ENCODE measurements at places on chromosomes 16 and 17. TPM values are rescaled to one million over a fixed set of nuclear protein-coding genes. Genes with fewer than 3 reads are reported as not detected.

Gene RNF135
- total RNA-seq: 4.2 TPM

Gene SPATA22
- not detected for total RNA-seq

Gene DNASE1L2
- 1.6 TPM for total RNA-seq

Gene IRX6
- not detected for total RNA-seq

Gene ZNF423
- 42.3 TPM for total RNA-seq

Gene HSPB9
- total RNA-seq: 0.12 TPM

Gene EME1
- 26.6 TPM for total RNA-seq

Gene PPY
- not detected for total RNA-seq

Gene CDH11
- total RNA-seq: 167 TPM

Gene KRTAP2-2
- not detected for total RNA-seq

DNA sequence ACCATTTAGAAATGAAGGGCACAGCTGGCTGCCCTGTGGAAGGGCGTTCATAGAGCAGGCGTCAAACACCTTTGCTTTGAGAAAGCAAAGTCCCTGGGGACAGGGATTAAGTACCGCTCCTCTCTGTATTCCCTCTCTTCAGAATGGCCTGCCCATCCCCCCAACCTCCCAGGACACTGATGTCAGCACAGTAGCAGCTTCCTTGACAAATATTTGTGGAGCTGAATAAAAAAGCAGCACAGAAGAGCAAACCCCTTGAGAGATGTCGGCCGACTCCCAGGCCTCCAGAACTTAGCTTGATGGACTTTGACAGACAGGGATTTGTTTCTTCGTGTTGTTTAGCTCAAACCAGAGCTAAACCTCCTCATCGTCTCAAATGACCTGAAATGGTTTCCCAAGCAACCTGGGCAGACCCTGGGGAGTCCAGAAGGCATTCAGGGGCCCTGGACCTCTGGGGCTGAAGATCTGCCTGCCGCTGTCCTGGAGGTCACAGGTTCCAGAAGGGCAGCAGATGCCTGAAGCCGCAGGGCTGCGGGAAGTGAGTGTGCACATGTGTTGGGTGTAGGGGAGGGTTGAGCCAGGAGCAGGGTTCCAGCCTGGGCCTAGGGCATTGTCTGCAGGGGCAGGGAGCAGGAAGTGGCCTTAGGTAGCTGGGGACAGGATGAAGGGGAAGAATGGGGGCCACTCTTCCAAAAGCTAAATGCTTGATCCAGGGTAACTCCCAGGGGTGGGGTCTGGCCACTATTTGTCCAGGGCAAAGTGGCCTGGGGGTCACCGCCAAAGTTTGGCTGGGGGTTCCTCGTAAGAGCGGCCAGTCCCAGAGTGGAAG lies 42.3 kb upstream of the NKD1 start:
- DNase-seq: peak; percentile 67
- H3K36me3 ChIP-seq: no peaks in the 10 kb centered on the region
- H3K27me3 ChIP-seq: no peaks in the 10 kb centered on the region
- peaks cover 20% of the 10 kb centered on the region for H3K4me1 ChIP-seq

- no peaks in the 10 kb centered on the region for H3K36me3 ChIP-seq
- H3K4me3 ChIP-seq: no peak overlapping the region
- no peak for DNase-seq
- H3K4me1 ChIP-seq: peaks cover 12% of the 10 kb centered on the region
Observed at GRCh38 chr17:49523706-49524472, 28.8 kb downstream of the NGFR start.

GRCh38 chr17:60345233-60345632 lies 46.7 kb downstream of the USP32 start:
- no peak for DNase-seq
- no peaks in the 10 kb centered on the region for H3K27me3 ChIP-seq
- no peaks in the 10 kb centered on the region for H3K4me1 ChIP-seq

DNA sequence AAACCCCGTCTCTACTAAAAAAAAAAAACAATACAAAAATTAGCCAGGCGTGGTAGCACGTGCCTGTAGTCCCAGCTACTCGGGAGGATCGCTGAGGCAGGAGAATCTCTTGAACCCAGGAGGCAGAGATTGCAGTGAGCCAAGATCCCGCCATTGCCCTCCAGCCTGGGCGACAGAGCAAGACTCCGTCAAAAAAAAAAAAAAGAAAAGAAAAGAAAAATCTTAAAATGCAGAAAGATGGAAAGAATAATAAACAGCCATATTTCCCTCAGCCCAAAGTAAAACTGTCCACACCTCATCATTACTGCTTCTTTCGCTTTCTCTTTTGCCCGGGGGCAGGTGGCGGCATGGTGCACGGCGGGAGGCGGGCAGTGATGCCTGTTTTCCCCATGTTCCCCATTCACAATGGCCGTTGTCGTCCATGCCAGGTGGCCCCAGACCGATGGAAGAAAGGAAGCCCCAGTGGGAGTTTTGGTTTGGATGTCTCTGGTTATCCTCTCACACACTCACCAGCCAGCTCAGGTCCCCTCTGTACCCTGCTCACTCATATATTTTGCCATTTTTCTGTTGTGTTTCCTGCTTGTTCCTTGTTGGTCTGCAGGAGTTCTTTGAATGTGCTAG lies 37.0 kb upstream of the PEMT start:
- peaks cover 8% of the 10 kb centered on the region for H3K4me1 ChIP-seq
- H3K36me3 ChIP-seq: no peaks in the 10 kb centered on the region
- no peak overlapping the region for H3K27ac ChIP-seq
- H3K27me3 ChIP-seq: peaks cover 10% of the 10 kb centered on the region
- H3K4me3 ChIP-seq: no peak overlapping the region

DNA sequence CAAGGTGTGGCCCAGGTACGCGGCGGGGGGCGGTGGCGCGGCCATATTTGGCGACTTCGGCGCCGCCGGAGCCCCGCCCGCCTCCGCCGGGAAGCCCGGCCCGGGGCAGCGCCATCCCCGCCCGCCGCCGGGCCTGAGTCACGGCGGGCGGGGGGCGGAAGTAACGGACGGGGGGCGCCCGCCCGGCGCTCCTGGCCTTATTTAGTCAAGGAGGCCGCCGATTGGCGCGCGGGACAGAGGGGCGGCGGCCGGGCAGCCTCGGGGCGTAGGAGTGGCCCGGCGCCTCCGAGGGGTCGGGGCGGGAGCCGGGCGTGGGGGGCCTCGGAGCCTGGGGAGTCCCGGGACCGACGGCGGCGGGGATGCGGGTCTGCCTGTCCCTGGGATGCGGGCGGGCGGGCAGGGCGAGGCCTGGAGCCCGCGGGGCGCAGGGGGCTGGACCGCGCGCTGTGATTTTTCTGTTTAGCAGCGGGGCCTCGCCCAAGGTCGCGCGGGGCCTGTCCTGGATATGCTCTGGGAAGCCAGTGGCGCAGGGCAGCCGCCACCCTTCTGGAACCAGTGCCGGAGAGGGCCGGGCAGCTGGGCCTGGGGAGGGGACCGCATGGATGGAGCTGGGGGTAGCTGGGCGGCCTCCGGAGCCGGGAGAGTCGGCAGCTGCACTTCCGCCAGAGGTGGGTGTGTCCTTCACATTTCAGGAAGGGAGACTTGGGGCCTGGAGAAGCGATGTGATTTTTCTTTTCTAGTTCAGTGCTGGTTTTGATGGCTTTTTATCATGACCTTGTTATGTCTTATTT lies 2.3 kb upstream of the ACTG1 start:
- H3K27me3 ChIP-seq: peaks cover 59% of the 10 kb centered on the region
- H3K27ac ChIP-seq: no peak overlapping the region
- H3K36me3 ChIP-seq: no peaks in the 10 kb centered on the region
- peak overlapping the region; percentile 98 for H3K4me3 ChIP-seq
- peak; percentile 89 for DNase-seq

DNA sequence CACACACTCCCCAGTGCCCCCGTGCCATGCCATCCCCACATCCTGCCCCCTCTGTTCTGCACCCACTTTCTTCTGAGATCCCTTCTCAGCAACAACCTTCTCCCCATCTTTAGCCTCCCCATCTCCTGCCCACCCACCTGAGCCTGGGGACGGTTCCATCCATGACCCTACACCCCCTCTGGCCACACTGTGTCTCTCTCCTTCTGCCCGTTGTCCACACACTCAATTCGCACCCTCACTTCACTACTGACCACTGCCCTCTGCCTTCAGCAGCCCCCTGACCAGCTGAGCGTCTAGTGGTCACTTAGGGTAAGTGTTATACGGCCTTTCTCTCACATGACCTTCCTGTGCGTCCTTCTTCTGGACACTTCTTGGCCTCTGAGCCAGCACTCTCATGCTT lies 6.1 kb downstream of the ARHGAP27 start:
- no peak for DNase-seq
- H3K36me3 ChIP-seq: no peaks in the 10 kb centered on the region

DNA sequence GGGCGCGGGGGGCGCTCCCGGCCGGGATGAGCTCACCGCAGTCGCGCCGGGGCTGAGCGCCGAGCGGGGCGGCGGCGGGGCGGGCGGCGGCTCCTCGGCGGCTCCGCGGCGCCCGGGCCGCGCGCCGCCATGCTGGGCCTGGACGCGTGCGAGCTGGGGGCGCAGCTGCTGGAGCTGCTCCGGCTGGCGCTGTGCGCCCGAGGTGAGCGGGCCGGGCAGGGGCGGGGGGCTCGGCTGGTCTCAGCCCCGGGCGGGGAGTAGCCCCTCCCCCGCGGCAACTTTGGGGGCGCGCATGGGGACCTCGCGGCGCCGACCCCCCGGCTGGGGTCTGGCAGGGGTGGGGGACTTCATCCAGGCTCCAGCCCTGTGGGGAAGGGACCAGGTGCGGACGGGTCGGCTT lies at the start of gene ARHGDIG:
Gene ARHGDIG, plus strand, starts transcription at position 40 of the 400 bp plus-strand sequence. Its CDS starts 90 bp downstream, at position 130.
- H3K27me3 ChIP-seq: peaks cover 68% of the 10 kb centered on the region
- H3K4me1 ChIP-seq: peaks cover 11% of the 10 kb centered on the region
- peak within 1 kb of the TSS; percentile 72 for H3K4me3 ChIP-seq
- no peak within 1 kb of the TSS for H3K27ac ChIP-seq
- no peaks in the 10 kb centered on the region for H3K36me3 ChIP-seq

GRCh38 chr16:89925596-89926079 lies 2.5 kb downstream of the TUBB3 start:
- H3K4me1 ChIP-seq: peaks cover 32% of the 10 kb centered on the region
- peak; percentile 69 for DNase-seq
- no peak overlapping the region for H3K27ac ChIP-seq
- peak overlapping the region; percentile 54 for H3K4me3 ChIP-seq
- H3K36me3 ChIP-seq: no peaks in the 10 kb centered on the region
- H3K27me3 ChIP-seq: peaks cover 28% of the 10 kb centered on the region

- H3K4me1 ChIP-seq: no peaks in the 10 kb centered on the region
- no peak overlapping the region for H3K4me3 ChIP-seq
- H3K27me3 ChIP-seq: no peaks in the 10 kb centered on the region
Observed at GRCh38 chr16:60989592-60989991, 1046.6 kb downstream of the CDH8 start.

DNA sequence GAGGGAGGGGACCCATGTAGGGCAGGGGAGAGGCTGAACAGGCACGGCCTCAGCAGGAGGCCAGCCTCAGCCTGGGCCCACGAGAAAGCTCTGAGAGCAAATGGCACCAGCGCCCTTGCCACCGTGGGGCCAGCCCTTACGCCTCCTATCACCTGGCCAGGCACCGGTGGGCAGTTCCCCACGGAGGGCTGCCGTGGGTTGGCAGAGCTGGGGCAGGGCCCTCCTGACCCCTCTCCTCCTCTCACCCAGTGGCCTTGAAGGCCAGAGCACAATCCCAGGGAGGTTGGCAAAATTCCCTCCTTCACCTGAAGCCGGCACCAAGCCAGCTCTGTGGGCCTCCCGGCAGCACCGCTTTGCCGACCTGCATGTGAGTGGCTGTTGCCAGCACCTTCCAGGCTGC lies 53.1 kb upstream of the ENPP7 start:
- H3K4me1 ChIP-seq: no peaks in the 10 kb centered on the region
- H3K4me3 ChIP-seq: no peak overlapping the region
- DNase-seq: no peak
- H3K27ac ChIP-seq: no peak overlapping the region
- H3K36me3 ChIP-seq: no peaks in the 10 kb centered on the region

- no peaks in the 10 kb centered on the region for H3K27me3 ChIP-seq
- H3K4me3 ChIP-seq: no peak overlapping the region
- H3K36me3 ChIP-seq: no peaks in the 10 kb centered on the region
- no peak for DNase-seq
- peaks cover 14% of the 10 kb centered on the region for H3K4me1 ChIP-seq
Observed at GRCh38 chr17:58384897-58385296, 32.4 kb downstream of the RNF43 start.

- H3K36me3 ChIP-seq: no peaks in the 10 kb centered on the region
- H3K4me1 ChIP-seq: no peaks in the 10 kb centered on the region
Observed at GRCh38 chr17:8369944-8370343, 6.6 kb downstream of the KRABD2 start.

DNA sequence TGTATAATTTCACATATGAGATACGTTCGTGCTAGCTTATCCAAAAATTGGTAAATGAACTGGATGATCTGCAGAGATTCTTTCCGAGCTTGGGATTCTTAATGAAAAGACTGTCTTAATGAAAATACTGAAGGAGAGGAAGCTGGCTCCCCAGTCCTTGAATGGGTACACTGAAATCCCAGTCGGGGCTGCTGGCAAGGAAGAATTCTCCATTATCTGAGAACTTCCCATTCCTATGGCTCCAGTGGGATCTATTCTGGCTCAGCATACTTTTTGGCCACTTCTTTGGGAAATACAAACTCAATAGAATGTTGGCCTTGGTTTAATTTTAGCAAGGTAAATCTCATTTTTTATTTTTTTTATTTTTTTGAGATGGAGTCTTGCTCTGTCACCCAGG lies 23.7 kb upstream of the SLC35B1 start:
- no peaks in the 10 kb centered on the region for H3K36me3 ChIP-seq
- DNase-seq: no peak
- no peak overlapping the region for H3K27ac ChIP-seq
- H3K4me1 ChIP-seq: no peaks in the 10 kb centered on the region
- H3K27me3 ChIP-seq: no peaks in the 10 kb centered on the region
- H3K4me3 ChIP-seq: no peak overlapping the region

DNA sequence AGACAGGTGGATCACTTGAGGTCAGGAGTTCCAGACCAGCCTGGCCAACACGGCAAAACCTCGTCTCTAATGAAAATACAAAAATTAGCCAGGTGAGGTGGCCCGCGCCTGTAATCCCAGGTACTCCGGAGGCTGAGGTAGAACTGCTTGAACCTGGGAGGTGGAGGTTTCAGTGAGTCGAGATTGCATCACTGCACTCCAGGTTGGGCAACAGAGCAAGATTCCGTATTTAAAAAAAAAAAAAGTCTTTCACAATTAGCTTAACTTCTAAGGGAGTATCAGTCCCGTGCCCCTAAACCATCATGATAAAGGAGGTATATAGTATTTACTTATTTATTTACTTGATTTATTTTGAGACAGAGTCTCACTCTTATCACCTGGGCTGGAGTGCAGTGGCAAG lies 3.4 kb upstream of the MEFV start:
- H3K27ac ChIP-seq: no peak overlapping the region
- no peaks in the 10 kb centered on the region for H3K36me3 ChIP-seq
- DNase-seq: no peak
- no peak overlapping the region for H3K4me3 ChIP-seq
